ENCODE measurements at places on chromosomes 13 and 19. TPM values are rescaled to one million over a fixed set of nuclear protein-coding genes. Genes with fewer than 3 reads are reported as not detected.

- no peaks in the 10 kb centered on the region for H3K27me3 ChIP-seq
- H3K4me1 ChIP-seq = no peaks in the 10 kb centered on the region
- no peak for DNase-seq
- H3K4me3 ChIP-seq = no peak overlapping the region
These were observed 14.4 kb downstream of the RGL3 start for GRCh38 chr19:11404588-11405222.

DNA sequence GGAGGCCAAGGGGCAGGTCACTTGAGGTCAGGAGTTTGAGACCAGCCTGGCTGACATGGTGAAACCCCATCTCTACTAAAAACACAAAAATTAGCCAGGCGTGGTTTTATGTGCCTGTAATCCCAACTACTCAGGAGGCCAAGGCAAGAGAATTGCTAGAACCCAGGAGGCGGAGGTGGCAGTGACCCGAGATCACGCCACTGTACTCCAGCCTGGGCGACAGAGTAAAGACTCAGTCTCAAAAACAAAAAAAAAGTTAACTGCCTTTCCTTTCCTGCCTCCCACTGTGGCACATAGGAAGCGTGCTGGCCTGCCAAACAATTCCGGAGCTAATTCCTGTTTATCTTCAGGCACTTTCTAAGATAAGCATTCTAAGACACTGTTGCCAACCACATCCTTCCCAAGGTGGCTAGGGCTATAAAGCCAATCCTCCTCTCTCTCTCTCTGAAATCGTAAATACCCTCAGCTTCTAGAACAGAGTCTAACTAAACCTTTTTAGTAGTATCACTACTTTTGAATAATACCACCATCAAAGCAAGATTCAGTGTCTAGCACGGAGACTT lies 21.6 kb downstream of the SLC25A30 start:
- peaks cover 58% of the 10 kb centered on the region for H3K36me3 ChIP-seq
- no peak overlapping the region for H3K4me3 ChIP-seq

AP1M2 gene
- 6.3 TPM for polyA plus RNA-seq

DCLK1 gene
- polyA plus RNA-seq = not detected

DNA sequence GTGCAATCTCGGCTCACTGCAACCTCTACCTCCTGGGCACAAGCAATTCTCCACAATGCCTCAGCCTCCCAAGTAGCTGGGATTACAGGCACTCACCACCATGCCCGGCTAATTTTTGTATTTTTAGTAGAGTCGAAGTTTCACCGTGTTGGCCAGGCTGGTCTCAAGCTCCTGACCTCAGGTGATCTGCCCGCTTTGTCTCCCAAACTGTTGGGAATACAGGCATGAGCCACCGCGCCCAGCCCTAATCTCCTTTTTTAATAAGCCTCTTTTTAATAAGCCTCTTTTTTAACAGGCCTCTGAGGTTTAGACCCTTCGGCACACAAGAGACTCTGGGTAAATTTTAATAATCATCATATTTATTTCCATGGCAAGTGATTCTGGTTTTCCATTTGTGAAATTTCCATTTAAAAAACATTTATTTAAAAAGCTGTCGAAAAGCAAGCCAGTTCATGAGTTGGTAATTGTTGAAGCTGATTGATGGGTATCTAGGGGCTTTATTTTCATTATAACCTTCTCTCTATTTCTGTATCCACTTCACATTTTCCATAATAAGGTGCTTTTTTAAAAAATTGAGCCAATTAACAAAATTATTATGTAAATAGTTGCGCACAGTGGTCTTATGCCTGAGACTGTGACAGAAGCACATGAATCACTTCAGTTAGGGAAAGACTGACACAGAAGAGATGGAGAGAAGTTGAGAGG lies 11.8 kb downstream of the POU2F2 start:
- H3K4me3 ChIP-seq = no peak overlapping the region
- peaks cover 14% of the 10 kb centered on the region for H3K27me3 ChIP-seq
- H3K4me1 ChIP-seq = peaks cover 9% of the 10 kb centered on the region
- no peak for DNase-seq
- no peaks in the 10 kb centered on the region for H3K36me3 ChIP-seq

GRCh38 chr13:38954291-38954690 lies 36.3 kb downstream of the STOML3 start:
- no peaks in the 10 kb centered on the region for H3K36me3 ChIP-seq
- no peak overlapping the region for H3K27ac ChIP-seq
- H3K27me3 ChIP-seq = no peaks in the 10 kb centered on the region

- H3K27ac ChIP-seq = no peak overlapping the region
- H3K27me3 ChIP-seq = no peaks in the 10 kb centered on the region
- H3K36me3 ChIP-seq = no peaks in the 10 kb centered on the region
- peaks cover 64% of the 10 kb centered on the region for H3K4me1 ChIP-seq
These were observed 193.8 kb downstream of the FOXO1 start for GRCh38 chr13:40472427-40473220.

DNA sequence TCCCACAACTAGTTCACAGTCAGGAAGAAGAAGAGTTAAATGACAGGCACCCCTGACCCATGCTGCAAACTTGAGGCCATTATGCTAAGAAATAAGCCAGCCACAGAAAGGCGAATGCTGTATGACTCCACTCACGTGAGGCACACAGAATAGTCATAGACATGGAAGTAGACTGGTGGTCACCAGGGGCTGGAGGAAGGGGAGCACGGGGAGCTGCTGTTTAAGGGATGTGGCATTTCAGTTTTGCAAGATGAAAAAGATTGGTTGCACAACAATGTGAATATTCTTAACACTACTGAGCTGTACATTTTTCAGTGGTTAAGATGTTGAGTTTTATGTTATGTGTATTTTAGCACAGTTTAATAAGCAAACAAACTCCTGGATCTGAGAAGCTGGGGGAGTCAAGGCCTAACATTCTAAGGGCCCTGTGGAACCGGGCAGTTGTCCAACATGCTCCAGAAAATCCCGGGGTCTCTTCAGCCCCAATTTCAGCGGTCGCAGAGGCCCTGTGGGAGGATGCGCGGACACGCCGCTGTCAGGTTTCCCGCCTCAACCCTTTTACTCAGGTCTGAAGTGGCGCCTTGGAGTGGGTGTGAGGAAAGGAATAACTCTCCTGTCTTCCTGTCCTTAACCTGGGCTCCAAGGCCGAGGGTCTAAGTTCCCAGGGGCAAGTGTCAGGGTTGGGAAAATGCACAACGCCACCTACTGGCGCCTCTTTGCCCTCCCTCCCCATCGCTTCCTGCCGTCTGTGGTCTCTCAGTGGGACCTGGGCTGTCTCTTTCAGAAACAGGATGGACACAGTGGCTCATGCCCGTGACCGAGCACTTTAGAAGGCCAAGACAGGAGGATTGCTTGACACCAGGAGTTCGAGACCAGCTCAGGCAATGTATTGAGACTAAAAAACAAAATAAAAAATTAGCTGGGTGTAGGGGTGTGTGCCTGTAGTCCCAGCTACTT lies 4.4 kb upstream of the TMEM272 start:
- peaks cover 27% of the 10 kb centered on the region for H3K4me1 ChIP-seq
- H3K27ac ChIP-seq = no peak overlapping the region
- peak; percentile 22 for DNase-seq
- no peak overlapping the region for H3K4me3 ChIP-seq
- no peaks in the 10 kb centered on the region for H3K27me3 ChIP-seq

NKPD1 gene
- 0.10 TPM for polyA plus RNA-seq

RNF126 gene
- polyA plus RNA-seq = 24.6 TPM

OSCAR gene
- polyA plus RNA-seq = 2.8 TPM

GRCh38 chr13:86581706-86582105 lies 782.5 kb upstream of the SLITRK6 start:
- H3K27ac ChIP-seq = no peak overlapping the region
- no peaks in the 10 kb centered on the region for H3K27me3 ChIP-seq
- no peaks in the 10 kb centered on the region for H3K4me1 ChIP-seq
- H3K36me3 ChIP-seq = no peaks in the 10 kb centered on the region
- no peak overlapping the region for H3K4me3 ChIP-seq
- no peak for DNase-seq

GRCh38 chr19:3248728-3249326 lies 24.4 kb downstream of the CELF5 start:
- H3K27ac ChIP-seq = no peak overlapping the region
- no peaks in the 10 kb centered on the region for H3K36me3 ChIP-seq
- H3K27me3 ChIP-seq = no peaks in the 10 kb centered on the region
- no peak for DNase-seq
- no peaks in the 10 kb centered on the region for H3K4me1 ChIP-seq

DNA sequence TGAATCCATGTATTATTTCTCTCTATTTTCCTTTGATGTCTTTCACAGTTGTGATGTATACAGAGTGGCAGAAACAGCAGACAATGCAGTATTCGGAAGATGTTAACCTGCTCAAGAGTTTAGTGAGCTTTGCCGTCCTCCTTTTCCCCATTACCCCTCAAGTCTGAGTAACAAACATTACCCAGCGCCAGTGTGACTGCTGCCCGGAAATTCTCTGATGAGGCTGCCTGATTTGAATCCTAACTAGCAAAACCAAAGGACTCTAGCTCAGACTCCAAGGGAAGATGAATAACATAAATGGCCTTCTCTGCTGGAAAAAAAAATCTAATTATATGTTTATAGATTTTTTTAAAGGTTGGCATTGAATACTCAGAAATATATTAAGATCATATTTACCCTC lies 247.3 kb upstream of the SOX21 start:
- no peak overlapping the region for H3K27ac ChIP-seq
- no peaks in the 10 kb centered on the region for H3K4me1 ChIP-seq
- no peak overlapping the region for H3K4me3 ChIP-seq

GRCh38 chr19:2424686-2425621 lies 2.4 kb downstream of the TIMM13 start:
- DNase-seq = no peak
- H3K36me3 ChIP-seq = peaks cover 19% of the 10 kb centered on the region
- H3K27ac ChIP-seq = no peak overlapping the region
- H3K27me3 ChIP-seq = no peaks in the 10 kb centered on the region
- H3K4me1 ChIP-seq = peaks cover 23% of the 10 kb centered on the region

DNA sequence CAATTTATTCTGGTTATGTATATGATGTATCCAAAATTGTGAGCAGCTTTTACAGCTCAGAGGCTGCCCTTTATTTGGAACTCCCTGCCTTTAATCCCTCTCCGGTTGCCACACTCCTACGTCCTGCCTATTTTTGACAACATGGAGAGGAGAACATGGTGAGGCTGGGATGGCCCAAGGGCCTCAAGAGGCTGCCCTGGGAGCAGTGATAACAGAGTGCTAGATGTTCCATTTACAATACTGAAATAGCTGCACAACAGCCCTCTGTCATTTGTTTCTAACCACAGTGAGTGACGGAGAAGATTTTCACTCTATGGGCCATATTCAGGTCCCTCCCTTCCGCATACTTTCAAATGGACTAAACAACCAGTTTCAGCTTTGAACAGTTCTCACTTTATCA lies 33.4 kb downstream of the STARD13 start:
- no peak for DNase-seq
- H3K4me3 ChIP-seq = no peak overlapping the region
- no peaks in the 10 kb centered on the region for H3K27me3 ChIP-seq
- H3K36me3 ChIP-seq = peaks cover 30% of the 10 kb centered on the region
- H3K4me1 ChIP-seq = peaks cover 12% of the 10 kb centered on the region

DNA sequence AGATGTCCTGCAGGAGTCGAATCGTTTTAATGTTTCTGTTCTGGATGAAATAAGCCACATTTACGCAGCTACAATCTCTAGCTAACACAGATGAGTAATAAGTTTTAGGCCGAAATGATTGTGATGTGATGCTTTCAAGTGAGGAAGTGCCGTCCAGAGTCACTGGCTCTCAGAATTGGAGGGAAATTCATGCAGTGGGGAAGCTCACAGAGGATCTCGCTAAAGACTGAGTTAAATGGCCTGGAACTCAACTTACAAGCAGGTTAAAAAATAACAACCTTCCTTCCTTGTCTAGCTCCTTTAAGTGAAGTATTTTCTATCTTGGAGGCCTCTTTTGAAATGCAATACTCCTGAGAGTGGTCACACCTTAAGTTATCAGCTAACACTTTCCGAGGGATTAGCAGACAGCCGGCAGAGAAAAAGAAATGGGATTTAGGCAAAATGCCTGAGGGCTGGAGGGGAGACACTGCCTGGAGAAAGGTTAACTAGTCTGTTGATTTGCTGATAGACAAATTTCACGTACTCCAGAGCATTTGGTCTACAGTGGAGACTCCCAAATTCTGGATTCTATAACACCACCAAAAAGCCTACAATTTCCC lies 74.2 kb downstream of the IRS2 start:
- no peak overlapping the region for H3K27ac ChIP-seq
- H3K27me3 ChIP-seq = no peaks in the 10 kb centered on the region
- H3K36me3 ChIP-seq = no peaks in the 10 kb centered on the region
- no peak for DNase-seq
- no peak overlapping the region for H3K4me3 ChIP-seq

- no peak overlapping the region for H3K27ac ChIP-seq
- no peak for DNase-seq
- H3K27me3 ChIP-seq = no peaks in the 10 kb centered on the region
- peaks cover 7% of the 10 kb centered on the region for H3K36me3 ChIP-seq
These were observed 116.6 kb downstream of the KL start for GRCh38 chr13:33132644-33133440.

NLRP7 gene
- not detected for polyA plus RNA-seq

GRCh38 chr19:54606891-54607784 lies 13.7 kb downstream of the LILRA1 start:
- H3K36me3 ChIP-seq = no peaks in the 10 kb centered on the region
- no peak overlapping the region for H3K4me3 ChIP-seq
- H3K27me3 ChIP-seq = peaks cover 12% of the 10 kb centered on the region
- DNase-seq = no peak

F7 gene
- polyA plus RNA-seq = 26.5 TPM

GRCh38 chr19:4682417-4683200 lies 12.5 kb upstream of the MYDGF start:
- DNase-seq = no peak
- H3K4me1 ChIP-seq = peaks cover 9% of the 10 kb centered on the region
- H3K27me3 ChIP-seq = no peaks in the 10 kb centered on the region

TMC4 gene
- polyA plus RNA-seq = 0.13 TPM

EDDM13 gene
- polyA plus RNA-seq = not detected

GRCh38 chr19:42325896-42326771 lies 699 bp downstream of the MEGF8 start:
- no peaks in the 10 kb centered on the region for H3K36me3 ChIP-seq
- H3K27ac ChIP-seq = peak overlapping the region; percentile 63
- H3K4me1 ChIP-seq = peaks cover 24% of the 10 kb centered on the region
- DNase-seq = no peak
- H3K27me3 ChIP-seq = no peaks in the 10 kb centered on the region

GRCh38 chr19:17423429-17424208 lies 3.8 kb downstream of the MVB12A start:
- H3K4me1 ChIP-seq = peaks cover 15% of the 10 kb centered on the region
- H3K4me3 ChIP-seq = no peak overlapping the region
- H3K27ac ChIP-seq = no peak overlapping the region
- no peaks in the 10 kb centered on the region for H3K36me3 ChIP-seq

EFNB2 gene
- 0.05 TPM for polyA plus RNA-seq

DNA sequence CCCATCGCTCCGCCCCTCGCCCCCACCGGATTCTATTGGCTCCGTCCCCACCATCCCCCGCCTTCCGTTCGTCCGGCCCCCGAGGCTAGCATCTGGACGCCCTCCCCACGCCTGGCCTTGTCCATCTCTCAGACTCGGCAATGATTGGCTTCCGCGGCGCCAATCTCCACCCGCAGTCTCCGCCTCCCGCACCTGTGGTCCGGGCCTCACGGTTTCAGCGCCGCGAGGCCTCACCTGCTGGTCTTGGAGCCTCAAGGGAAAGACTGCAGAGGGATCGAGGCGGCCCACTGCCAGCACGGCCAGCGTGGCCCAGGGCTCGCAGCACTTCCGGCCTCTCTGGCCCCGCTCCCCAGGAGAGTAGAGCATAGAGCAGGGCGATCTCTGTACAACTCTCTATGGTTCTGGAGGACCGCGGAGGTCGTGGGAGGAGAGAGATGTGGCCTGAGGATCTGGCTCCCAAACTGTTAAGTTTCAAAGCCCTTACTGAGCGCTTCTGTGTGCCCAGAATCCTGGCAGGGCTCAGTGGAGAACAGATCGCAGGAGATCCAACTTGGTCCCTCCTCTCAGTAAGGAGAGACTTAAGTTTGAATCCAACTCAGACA lies at the start of gene ERCC1:
ERCC1 (minus strand) TSS at position 329 of the 602 bp plus-strand sequence. CDS start 543 bp downstream, outside the sequence.
- H3K4me3 ChIP-seq = peak within 1 kb of the TSS; percentile 83
- H3K36me3 ChIP-seq = peaks cover 14% of the 10 kb centered on the region
- no peaks in the 10 kb centered on the region for H3K27me3 ChIP-seq
- peaks cover 40% of the 10 kb centered on the region for H3K4me1 ChIP-seq
- peak within 1 kb of the TSS; percentile 87 for H3K27ac ChIP-seq

Data from HepG2 (cell line).